Right renal cortex interstitium (tissue), 3 donors: ENCODE measurements at places on chromosomes 5 and 9. TPM values are rescaled to one million over a fixed set of nuclear protein-coding genes. Genes with fewer than 3 reads are reported as not detected.

COMMD10 gene
- 61.2 TPM for polyA plus RNA-seq

PTGER4 gene
- 14.3 TPM for polyA plus RNA-seq

SPATA31A3 gene
- not detected for polyA plus RNA-seq

SHROOM1 gene
- polyA plus RNA-seq, result 11.6 TPM
